ENCODE measurements at places on chromosomes 6 and 20.

DNA sequence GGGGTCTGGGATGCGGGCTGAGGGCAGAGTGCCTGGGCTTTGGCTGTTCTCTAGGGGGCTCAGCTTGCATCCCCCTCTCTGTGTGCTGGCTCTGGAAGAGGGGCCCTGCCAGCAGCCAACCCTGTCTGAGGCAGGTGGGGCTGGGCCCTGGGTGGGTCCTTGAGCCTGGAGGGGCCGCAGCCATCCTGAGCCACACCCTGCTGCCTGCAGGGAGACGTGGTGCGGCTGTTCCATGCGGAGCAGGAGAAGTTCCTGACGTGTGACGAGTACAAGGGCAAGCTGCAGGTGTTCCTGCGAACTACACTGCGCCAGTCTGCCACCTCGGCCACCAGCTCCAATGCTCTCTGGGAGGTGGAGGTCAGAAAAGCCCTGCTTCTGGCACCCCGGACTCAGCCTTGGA lies 41.2 kb downstream of the ITPR3 start:
- no peak for DNase-seq

DNA sequence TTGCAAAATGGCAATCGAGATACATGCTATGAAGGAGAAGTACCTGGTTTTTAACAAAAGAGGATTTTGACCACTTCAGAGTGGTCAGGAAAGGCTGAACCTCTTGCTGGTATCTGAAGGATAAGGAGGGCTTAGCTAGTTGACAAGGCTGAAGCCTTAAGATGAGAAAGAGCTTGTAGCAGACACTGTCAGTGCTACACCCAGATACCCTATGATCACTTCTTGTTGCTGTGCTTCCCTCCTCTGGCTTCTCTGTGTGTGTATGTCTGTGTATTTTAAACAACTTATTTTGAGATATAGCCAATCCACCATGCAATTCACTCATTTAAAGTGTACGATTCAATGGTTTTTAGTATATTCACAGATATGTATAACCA lies 38.9 kb upstream of the TGM2 start:
- no peak for DNase-seq

DNA sequence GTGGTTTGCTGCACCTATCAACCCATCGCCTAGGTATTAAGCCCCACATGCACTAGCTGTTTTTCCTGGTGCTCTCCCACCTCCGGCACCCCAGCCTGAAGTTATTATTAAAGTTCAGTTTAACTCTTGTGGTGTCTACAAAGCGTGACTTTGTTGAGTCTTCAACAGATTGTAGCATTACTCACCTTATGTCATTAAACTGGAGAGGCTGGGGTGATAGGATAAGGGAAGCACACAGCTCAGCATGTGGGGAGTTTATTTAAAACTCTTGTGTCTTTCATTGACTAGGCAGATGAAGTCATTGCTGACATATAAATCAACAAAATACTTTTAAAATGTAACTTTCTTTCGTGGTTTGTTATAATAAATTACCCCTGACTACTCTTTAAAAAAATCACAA lies 84.7 kb upstream of the GCM1 start:
- DNase-seq: no peak

GRCh38 chr20:64140061-64140931 lies 24.0 kb upstream of the MYT1 start:
- no peak for DNase-seq

DNA sequence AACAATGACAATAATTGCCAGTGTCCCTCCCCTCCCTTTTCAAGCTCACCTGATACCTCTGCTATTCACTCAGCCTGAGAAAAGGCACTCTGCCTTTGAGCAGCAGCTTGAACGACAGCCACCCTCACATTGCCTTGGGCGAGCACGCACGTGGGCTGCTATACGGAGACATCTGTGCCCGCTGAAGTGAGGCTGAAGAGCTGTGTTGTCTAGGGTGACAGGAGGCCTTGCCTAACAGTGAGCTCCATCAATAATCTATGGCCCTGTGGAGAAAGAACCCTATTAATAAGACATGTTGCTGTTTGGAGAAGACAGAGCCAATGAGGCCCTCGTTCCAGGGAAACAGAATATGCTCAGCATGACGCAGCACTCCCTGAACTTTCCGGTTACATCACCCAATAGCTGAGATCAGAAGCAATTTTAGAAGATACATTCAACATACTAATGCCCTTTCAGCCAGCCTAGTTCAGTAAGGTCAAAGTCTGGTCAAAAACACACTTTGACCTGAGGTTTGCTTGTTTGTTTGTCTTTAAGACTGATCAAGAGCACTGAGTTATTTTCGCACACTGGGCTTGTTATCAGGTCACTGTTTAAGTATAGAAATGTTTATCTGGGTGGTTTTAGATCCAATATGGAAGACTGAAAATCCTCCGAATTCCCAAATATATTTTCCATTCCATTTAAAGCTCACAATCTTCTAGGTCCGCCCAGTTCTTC lies 30.6 kb downstream of the RBM24 start:
- no peak for DNase-seq

- no peak for DNase-seq
Observed at GRCh38 chr20:64039293-64040160, 3.5 kb downstream of the C20orf204 start.

- no peak for DNase-seq
Observed at GRCh38 chr20:3738111-3739053, 5.9 kb downstream of the HSPA12B start.

GRCh38 chr20:17657079-17657825 lies 24.8 kb downstream of the RRBP1 start:
- no peak for DNase-seq

GRCh38 chr6:33981421-33981820 lies 164.5 kb downstream of the GRM4 start:
- no peak for DNase-seq

DNA sequence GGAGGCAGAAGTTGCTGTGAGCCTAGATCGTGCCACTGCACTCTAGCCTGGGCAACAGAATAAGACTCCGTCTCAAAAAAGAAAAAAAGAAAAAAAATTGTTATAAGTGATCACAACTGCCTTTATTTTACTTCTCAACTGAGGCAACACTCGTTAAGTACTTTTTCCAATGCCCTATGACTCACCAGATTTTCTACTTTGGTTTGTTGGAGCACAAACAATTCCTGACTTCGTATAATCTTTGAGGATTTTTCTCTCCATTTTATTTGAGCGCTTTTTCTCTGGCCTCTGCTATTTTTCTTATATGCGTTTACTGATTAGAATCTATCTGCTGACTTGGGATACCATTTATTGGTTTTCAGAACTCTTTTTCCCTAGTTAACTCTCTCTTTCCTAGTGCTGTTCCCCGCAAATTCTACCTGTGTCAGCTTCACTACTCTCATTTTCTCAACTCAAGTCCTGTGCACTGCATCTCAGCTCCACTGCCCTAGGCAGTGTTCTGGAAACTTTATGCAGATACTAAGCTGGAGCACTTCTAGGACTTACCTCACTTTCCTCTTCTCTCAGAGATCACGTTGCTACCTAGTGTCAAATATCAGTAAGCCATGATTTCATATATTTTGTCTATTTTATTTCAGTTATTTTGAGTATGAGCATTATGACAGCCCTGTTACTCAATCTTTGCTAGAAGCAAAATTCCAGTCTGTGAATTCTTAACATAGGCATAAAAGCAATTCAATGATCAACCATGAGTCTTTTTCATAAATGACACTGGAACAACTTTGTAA lies 1120.1 kb upstream of the CITED2 start:
- no peak for DNase-seq

GRCh38 chr20:34089655-34090345 lies 22.2 kb downstream of the EIF2S2 start:
- DNase-seq: no peak

DNA sequence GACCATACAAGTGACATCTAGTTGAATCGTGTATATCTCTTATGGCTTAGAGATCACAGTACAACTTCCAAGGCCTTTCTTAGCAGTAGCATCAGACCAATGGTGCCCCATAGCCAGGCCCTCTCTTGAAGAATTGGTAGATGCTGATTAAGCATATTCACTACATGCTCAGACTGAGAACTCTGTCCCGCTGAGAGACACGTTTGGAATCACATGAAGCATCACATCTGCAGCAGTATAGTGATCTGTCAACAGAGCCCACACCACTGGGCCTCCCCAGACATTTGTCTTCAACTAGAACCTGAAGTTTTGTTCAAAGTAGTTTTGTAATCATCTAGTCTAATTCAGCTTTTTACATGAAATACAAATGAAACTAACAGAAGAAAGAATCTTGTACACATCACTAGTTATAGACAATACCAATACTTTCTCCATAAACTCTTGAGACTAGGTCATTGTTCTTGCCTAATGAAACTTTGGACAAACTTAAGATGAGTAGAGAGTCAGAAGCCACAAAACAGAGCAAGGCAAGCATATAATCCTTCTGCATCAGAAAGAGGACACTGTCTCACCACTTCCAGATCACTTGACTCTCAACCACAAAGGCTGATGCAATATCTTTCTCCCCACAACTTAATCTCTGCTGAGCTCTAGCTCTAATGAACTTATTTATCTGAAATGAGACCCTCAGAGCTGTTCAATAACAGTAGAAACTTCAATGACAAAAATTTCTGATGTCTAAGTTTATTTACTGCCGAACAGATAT lies 182.7 kb downstream of the TBX18 start:
- DNase-seq: no peak

All from activated T-cell treated with anti-CD3 and anti-CD28 coated beads, Interleukin-2, amount 50 U/mL, for 72 hours (primary cell).